Neural crest cell (in vitro differentiated cells): ENCODE measurements at places on chromosomes 3 and 15. TPM values are rescaled to one million over a fixed set of nuclear protein-coding genes. Genes with fewer than 3 reads are reported as not detected.

Gene EEFSEC
- total RNA-seq = 20.2 and 23.4 TPM in 2 replicates

Gene LRRC34
- total RNA-seq = 8.6 and 10.1 TPM in 2 replicates

GRCh38 chr15:92869263-92869940 is 30.7 kb upstream of the CHD2 start:
- no peak for DNase-seq

GRCh38 chr3:67592057-67592456 is 62.4 kb downstream of the SUCLG2 start:
- DNase-seq = no peak

Gene ANKUB1
- not detected in 2 replicates for total RNA-seq

- no peak for DNase-seq
Measured at GRCh38 chr3:58150810-58151199, 60.0 kb downstream of the DNASE1L3 start.

Gene SLMAP
- total RNA-seq = 38.6 and 45.7 TPM in 2 replicates

Gene ATP13A4
- 0.30 and 0.57 TPM in 2 replicates for total RNA-seq

GRCh38 chr3:52684184-52684583 is 1.5 kb downstream of the PBRM1 start:
- DNase-seq = no peak
